Trophoblast cell (in vitro differentiated cells and primary cell): ENCODE measurements at places on chromosomes 5 and 9.

GRCh38 chr5:82374637-82375036 lies 96.5 kb upstream of the RPS23 start:
- DNase-seq: no peak

DNA sequence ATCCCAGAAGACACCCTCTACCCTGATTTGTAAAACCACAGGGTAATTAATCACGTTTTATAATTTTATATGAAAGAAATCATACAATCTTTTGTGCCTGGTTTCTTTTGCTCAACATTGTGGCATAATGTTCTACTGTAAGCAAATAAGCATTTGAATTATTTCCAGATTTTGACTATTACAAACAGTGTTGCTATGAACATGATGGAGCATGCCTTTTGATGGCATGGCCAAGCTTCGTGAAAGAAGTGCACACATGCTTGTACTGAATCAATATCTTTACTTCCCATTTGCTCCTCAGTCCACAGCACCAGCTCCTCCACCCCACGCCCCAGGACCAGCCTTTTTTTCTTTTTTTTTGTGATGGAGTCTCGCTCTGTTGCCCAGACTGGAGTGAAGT lies 29.9 kb downstream of the ACSL6 start:
- DNase-seq: no peak

DNA sequence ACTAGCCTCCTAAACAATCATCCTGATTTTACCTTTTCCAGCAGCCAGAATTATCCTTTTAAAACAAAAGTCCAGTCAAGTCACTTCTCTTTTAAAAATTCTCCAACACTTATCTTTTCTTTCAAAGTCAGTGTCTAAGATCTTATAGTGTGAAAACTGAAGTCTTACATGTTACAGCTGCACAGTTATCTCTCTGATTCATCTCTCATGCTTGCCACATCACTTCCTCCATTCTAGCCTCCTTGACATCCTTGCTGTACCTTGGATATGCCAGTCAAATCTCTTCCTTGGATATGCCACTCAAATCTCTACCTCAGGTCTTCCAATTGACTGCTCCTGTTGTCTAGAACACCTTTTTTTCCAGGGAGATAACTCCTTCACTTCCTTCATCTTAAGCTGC lies 361.7 kb upstream of the FTMT start:
- no peak for DNase-seq

DNA sequence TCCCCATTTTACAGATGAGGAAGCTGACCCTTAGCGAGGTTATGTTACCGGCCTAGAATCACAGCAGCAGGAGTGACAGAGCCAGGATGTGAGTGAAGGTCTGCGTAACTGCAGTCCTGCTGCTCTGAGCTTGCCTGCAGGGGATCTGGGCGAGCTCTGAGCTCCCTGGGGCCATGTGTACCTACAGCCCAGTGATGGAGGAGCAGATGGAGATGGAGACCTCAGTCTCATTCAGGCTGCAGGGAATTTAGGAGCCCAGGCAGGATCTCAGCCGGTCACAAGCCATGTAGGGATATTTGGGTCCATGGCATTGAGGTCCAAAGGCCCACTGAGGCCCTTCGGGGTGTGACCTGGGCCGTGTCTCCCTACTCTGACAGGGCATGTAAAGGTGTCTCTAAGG lies 170.6 kb downstream of the CACNA1B start:
- DNase-seq: no peak

DNA sequence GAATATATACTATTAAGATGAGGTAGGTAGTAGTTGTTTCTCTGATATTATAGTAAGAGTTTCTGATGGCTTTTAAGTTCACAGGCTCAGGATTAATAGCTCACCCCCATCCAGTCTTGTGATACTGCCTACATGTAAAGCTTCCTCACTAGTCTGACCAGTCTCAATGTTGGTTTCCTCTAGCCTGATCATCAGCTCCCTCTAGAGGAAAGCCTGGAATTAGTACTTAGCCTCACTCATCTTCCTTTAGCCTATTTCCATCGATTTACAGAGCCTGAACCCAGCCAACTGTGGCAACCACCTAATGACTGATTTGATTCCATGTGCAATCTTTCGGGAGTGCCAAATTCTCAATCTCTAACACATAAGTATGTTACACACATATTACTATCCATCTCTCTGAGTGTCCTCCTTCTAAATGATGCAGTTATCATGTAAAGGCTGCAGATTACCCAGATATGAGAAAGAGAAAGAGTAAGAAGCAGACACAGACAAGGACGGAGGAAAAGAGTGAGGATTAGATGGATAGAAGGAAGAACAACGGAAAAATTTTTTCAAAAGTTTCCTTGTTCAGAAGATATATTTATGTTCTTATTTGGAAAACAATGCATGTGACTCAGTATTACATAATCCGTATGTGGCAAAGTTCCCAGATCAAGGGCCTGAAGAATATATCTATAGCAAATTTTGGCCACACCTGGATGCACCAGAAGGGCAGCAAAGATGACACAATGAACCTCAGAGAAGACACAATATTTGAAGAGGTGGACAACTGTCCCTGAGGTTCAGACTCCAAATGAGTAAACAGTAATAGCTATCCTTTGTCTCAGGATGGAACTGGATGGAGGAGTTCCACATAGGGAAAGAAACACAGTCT lies 333.7 kb downstream of the ELAVL2 start:
- peak; percentile 48 for DNase-seq

GRCh38 chr5:74035521-74035937 lies 409.5 kb downstream of the ARHGEF28 start:
- DNase-seq: peak; percentile 31

- no peak for DNase-seq
Measured at GRCh38 chr5:176152930-176153311, 85.3 kb upstream of the SIMC1 start.
